ENCODE measurements at places on chromosomes 13 and 19.
A peak's percentile ranks its signal among the peaks of the same experiment; 100 is the strongest.

DNA sequence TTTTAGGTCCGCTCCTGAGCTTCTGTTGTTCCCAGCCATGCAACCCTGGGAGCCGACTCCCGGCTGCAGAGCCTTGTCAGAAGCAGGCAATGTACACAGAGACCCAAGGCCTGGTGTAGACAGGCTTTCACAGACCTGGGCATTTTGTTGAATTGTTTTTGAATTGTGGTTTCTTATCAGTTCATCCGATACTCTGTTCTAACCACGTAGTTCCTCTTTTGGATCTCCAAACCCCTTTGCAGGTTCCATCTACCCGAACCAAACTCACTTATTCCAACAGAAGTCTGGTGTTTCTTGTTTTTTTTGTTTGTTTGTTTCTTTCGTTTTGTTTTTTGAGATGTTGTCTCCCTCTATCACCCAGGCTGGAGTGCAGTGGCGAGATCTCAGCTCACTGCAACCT, 6.3 kb upstream of the NLRP2 start:
- DNase-seq, result no peak

- no peak for DNase-seq
Observed at GRCh38 chr19:44346556-44346955, 9.9 kb downstream of the ZNF112 start.

DNA sequence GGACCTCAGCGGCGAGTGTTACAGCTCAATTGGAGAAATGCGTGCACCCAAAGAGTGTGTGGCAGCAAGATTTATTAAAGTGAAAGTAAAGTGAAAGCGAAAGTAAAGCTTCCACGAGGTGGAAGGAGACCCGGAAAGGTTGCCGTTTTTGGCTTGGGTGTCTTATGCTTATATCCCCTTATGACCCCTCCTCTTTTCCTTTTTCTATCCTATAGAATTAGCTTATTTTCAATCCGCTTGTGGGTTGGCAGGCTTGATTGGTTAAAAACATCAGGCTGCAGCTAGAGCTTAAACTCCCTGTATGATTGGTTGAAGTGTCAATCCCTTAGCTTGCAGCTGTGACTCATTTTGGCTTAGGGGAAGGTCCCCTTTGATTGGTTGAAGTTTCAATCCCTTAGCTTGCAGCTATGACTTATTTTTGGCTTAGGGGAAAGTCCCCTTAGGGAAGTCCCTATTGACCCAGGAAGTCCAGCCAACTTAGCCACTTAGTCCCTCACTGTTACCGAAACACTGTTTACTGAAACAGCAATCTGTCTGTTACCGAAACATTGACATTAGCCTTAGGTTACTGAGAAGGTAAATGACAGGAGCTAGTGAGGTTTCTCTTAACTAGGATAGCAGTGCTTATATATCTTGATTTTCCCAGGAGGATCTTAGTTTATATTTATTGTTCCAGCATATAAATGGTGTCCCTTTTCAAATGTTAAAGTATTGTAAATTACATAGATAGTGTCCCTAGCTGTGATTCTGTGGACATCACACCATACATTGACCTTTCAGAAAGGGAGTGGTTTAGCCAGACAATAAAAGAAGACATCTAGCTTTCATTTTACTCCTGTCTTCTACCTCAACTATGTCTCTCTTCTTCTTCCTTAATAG, 575.8 kb downstream of the DACH1 start:
- peak; percentile 86 for DNase-seq

DNA sequence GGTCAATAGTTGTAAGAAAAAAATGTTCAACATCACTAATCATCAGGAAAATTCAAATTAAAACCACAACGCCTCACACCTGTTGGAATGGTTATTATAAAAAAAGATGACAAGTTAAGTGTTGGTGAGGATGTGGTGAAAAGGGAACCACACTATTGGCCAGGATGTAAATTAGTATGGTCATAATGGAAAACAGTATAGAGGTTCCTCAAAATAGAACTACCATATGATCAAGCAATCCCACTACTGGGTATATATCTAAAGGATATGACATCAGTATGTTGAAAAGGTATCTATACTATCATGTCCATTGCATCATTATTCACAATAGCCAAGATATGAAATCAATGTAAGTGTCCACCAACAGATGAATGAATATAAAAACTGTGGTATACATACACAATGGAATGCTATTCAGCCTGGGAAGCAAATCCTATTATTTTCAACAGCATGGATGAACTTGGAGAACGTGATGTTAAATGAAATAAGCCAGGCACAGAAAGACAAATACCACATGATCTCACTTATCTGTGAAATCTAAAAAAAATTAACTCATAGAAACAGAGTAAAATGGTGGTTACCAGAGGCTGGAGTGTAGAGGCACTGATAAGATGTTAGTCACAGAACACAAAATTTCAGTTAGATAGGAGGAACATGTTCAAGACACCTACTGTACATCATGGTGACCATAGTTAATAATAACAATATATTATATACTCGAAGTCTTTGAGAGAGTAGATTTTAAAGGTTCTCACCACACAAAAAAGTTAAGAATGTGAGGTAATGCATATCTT, 56.6 kb downstream of the TBC1D4 start:
- no peak for DNase-seq

DNA sequence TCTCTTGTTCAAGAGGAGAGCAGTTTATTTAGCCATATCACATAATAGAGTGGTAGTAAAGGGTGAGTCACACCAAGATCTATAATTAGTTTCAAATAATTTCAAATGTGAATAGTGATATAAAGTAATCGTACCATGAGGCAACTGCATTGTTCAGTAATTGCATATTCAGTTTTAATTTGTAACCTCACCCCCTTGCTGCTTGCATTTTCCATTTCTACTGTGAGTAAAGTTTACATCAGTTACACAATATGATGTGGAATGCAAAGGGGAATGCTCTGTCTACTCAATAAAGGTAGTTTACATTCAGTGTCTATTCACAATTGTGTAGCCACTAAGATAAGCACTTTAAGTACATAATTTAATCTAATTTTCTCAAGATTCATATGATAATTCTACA, 1695.7 kb upstream of the SPRY2 start:
- DNase-seq, result no peak

- no peak for DNase-seq
Observed at GRCh38 chr19:42552086-42553065, 24.1 kb upstream of the CEACAM1 start.

- no peak for DNase-seq
Observed at GRCh38 chr13:74921326-74921725, 560.6 kb downstream of the TBC1D4 start.

DNA sequence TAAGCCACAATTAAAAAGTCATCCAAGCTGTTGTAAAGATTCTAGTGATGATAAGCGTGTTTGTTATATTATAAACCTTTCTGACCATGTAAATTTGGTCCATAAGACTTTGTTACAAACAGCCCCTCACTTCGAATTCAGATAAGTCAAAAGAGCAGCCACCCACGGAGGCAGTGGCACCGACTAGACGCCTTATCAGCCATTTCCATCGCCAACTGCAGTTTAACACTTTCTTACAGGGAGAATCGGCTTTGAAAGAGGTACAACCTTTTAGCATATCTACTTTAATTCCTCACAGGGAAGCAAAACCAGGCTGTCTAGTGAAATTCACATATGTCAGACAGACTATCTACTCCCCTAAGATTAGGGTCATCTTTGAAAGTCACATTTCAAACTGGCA, 47.5 kb downstream of the SOX21 start:
- no peak for DNase-seq

DNA sequence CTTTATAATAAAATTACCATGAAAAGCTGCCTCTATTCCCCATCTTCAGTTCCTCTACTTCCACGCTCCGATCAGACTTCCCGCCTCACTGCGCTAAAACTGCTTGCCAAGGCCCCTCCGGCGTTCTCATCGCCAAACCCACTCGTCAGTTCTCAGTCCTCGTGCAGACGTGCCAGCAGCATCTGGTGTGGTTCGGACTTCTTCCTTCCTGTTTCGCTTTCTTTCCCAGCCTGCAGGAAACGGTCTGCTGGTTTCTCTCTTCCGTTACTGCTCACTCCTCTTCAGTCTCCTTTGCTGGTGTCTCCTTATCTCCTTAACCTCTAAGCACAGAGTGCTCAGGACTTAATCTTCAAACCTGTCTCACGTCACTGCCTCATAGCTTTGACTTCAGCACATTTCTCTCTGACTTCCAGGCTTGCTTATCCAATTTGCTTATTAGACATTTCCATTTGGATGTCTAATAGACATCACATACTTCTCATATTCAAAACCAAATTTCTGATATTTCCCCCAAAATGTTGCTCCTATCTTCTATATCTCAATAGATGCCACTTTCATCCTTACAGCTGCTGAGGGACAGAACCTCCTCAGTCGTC, 40.3 kb downstream of the RCBTB2 start:
- no peak for DNase-seq

GRCh38 chr19:41133260-41133659, 19.0 kb downstream of the CYP2F1 start:
- DNase-seq, result no peak

DNA sequence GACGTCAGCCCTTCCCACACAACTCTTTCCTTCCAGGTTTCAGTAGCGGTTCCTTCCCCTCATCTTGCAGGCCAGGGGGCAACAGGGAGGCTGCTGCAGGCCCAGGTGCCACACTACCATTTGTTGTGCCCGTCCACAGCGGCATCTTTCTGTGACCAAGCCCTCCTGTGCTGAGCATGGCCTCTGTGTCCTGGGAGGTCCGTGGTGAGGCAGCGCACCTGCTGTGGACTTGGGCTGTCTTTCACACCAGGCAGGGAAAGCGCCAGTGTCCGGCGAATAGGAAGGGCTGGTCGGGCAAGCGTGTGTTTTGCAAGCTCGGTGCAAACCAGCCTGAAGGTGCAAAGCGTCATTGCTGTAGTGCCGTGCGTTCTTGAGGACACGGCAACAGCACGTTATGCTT, 21.4 kb downstream of the SLC15A1 start:
- DNase-seq, result no peak

- no peak for DNase-seq
Observed at GRCh38 chr13:28031896-28032288, 43.4 kb upstream of the URAD start.

- DNase-seq, result peak; percentile 55
Observed at GRCh38 chr13:102580552-102581169, 16.1 kb upstream of the TPP2 start.

GRCh38 chr19:17214508-17215126, 540 bp upstream of the USE1 start:
- peak; percentile 55 for DNase-seq

DNA sequence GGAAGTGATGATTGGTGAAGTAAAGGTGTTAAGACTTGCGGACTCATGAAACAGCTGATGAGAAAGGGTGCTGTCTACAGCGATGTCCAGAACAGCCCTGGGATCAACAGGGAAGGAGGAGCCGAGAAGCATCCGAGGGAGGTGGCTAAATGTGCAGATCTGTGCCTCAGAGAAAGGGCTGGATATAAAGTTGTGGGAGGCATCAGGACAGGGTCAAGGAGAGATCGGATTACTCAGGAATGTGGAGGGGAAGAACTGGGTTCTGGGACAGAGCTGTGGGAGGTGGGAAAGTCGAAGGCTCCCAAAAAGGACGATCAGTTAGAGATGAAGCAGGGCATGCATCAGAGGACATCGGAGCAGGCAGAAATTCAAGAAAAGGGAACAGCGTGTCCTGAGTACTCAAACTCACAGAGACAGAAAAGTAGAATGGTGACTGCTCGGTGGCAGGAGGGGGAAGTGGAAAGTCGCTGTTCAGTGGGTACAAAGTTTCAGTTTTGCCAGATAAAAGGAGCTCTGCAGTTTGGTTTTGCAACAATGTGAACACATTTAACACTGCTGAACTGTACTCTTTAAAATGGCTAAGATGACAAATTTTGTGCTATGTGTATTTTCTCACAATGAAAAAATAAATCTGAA, 1.9 kb downstream of the SIGLEC14 start:
- no peak for DNase-seq
